ENCODE measurements at places on chromosomes 6 and 20.

DNA sequence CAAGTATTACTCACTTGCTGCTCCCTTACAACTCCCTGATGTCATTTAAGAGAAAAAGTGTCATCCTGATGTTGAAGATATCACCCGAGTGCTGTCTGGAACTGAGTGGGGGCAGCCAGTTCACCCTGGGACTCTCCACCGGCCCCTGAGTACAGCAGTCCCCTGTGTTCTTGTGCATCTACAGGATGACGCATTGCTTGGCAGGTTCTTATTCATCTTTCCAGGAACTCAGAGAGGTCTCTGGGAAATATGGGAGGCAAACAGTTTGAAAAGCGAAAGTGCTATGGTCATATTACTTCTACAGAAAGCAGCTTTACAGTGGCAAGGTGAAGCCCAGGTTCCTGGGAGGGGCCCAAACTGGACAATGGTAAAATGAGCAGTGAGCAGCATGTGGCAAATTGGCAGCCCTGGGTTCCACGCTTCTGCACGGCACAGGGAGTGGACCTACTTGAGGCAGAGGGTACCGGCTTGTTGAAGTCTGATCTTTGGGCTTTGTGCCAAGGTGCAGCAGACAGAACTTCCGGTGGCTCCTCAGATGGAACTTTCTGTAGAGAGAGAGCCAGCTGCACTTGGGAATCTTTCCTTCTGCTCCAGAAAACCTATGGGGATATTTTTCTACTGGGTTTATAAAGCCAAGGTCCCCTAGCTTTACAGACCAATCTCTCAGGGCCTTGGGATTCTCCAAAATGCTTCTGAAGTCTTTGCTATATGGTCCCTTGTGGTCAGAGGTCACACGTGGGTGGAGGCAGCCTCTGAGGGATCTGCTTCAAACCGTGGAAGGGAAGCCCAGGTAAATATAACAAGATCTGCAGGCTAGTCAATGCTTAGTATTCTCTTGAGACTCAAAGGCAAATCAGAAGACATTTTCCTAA, 128.3 kb downstream of the MAP3K7 start:
- H3K27me3 ChIP-seq = no peaks in the 10 kb centered on the region
- H3K27ac ChIP-seq = peak overlapping the region; percentile 83
- peak; percentile 34 for DNase-seq
- H3K36me3 ChIP-seq = no peaks in the 10 kb centered on the region
- peak overlapping the region; percentile 70 for H3K4me3 ChIP-seq

DNA sequence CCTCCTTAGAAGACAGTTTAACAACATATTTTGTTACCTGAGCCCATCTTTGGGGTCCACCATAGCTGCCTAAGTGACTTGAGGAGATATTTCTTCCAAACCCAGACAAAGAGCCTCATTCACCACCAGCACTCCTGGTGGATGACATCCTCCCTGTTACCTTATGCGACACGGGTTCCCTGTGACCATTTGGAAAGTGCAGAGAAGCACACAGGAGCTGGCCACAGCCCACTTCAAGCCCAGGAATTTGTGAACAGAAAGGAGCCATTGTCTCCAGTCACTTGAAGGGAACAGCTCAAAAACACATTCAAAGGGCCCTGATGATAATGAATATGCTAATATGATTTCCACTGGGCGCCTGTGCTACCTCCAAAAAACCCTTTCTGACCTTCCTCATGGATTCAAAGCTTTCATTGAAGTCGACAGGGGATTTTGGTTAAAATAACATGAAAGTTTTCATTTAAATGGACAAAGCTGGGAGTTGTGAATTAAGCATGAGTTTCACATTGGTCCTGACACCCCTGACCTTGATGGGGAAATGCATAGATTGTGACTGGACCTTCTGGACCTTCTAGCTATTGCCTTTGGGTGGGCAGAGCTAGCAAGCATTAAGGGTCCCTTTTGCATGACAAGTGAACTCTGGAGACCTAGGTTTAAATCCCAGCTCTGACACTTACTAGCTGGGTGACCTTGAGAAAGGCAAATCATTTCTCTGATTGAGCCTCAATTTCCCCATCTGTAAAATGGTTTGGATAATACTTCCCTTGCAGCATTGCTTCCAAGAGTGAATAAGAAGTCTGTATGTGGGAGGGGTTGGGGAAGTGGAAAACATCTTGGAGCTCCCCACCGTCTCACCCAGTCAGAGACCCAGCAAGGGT, 83.3 kb upstream of the SIRPA start:
- no peak overlapping the region for H3K27ac ChIP-seq
- H3K4me3 ChIP-seq = no peak overlapping the region
- H3K27me3 ChIP-seq = peaks cover 86% of the 10 kb centered on the region
- H3K36me3 ChIP-seq = no peaks in the 10 kb centered on the region

- no peak overlapping the region for H3K4me3 ChIP-seq
- no peaks in the 10 kb centered on the region for H3K36me3 ChIP-seq
- no peaks in the 10 kb centered on the region for H3K27me3 ChIP-seq
- no peak for DNase-seq
These were observed 70.8 kb upstream of the AKIRIN2 start for GRCh38 chr6:87772597-87773530.

- no peak for DNase-seq
- H3K36me3 ChIP-seq = peaks cover 7% of the 10 kb centered on the region
- H3K4me3 ChIP-seq = peak overlapping the region; percentile 83
These were observed 627 bp upstream of the EIF6 start for GRCh38 chr20:35284992-35285805.

DNA sequence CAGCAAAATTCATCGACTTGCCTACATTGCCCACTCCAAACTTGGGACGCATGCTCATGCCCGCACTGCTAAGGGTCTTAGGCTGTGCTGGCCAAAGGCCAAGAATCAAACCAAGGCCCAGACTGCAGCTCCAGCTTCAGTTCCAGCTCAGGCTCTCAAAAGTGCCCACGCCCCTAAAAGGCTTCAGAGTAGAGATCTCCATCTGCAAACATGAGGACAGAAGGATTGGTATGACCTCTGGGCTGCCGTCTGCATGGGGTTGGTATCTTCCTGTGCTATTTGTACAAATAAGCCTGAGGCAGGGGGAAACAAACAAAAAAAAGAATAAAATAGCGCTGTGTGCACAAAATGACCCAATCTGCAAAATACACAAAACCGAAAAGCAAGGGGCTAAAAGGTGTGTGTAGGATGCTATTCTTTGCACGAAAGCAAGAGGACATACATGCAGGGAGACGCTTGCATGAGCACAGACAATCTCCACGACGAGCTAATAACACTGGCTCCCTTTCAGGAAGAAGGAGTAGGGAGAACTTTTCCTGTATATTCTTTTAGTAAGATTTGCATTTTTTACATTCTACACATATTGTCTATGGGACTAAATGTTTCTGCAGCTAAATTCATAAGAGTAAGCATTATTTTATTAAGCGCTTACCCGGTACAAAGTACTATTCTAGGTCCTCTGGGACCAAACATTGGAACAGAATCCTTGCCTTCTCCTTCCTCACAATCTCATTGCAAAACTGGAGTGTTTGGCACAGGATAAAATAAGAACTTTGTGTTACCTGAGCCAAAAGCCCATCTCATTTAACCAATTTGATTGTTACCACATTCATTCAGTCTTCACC, 33.1 kb downstream of the ATP9A start:
- H3K4me1 ChIP-seq = peaks cover 15% of the 10 kb centered on the region
- no peak overlapping the region for H3K27ac ChIP-seq
- no peaks in the 10 kb centered on the region for H3K27me3 ChIP-seq
- H3K4me3 ChIP-seq = no peak overlapping the region
- no peaks in the 10 kb centered on the region for H3K36me3 ChIP-seq

GRCh38 chr6:130411481-130411880, 45.7 kb downstream of the TMEM200A start:
- H3K27ac ChIP-seq = no peak overlapping the region
- H3K36me3 ChIP-seq = no peaks in the 10 kb centered on the region
- H3K4me1 ChIP-seq = no peaks in the 10 kb centered on the region
- H3K4me3 ChIP-seq = no peak overlapping the region
- DNase-seq = no peak
- H3K27me3 ChIP-seq = no peaks in the 10 kb centered on the region

DNA sequence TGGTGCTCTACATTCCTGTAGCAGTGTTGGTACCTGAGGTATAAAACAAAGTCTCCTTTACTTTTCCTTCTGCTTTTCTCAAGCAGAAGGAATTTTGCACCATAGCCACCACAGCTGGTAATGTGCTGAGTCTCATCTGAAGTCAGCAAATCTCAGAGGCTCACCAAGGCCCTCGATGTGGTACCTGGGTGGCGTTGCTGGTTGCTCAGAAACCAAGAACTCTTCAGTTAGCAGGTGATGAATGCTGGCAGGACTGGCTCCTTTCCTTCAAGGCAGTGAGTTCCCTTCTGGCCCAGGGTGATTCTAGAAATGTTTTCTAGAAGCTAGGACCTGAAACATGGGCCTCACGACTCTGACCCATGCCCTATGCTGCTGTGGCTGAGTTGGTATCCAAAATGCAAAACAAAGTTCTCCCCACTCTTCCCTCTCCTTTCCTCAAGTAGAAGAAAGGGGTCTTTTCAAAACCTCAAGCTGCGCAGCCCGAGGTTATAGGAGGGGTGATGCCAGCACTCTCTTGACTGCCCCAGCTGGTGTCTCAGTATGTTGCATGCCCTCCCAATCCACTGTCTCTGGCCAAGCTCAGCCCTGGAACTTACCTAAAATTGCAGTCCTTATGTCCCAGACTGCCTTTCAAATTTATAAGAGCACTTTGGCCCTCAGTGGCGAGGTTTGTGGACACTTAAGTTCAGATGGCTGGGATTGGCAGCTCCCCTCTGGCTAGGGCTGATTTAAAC, 592.3 kb downstream of the FRK start:
- H3K4me3 ChIP-seq = no peak overlapping the region
- H3K27ac ChIP-seq = no peak overlapping the region
- H3K27me3 ChIP-seq = no peaks in the 10 kb centered on the region
- H3K36me3 ChIP-seq = no peaks in the 10 kb centered on the region
- no peaks in the 10 kb centered on the region for H3K4me1 ChIP-seq

GRCh38 chr6:124283486-124283885, 479.8 kb downstream of the NKAIN2 start:
- no peaks in the 10 kb centered on the region for H3K27me3 ChIP-seq
- H3K4me1 ChIP-seq = no peaks in the 10 kb centered on the region
- no peak overlapping the region for H3K27ac ChIP-seq

GRCh38 chr6:142753196-142753595, 191.8 kb downstream of the HIVEP2 start:
- H3K27ac ChIP-seq = no peak overlapping the region
- H3K36me3 ChIP-seq = peaks cover 33% of the 10 kb centered on the region
- no peaks in the 10 kb centered on the region for H3K27me3 ChIP-seq
- H3K4me1 ChIP-seq = peaks cover 23% of the 10 kb centered on the region

DNA sequence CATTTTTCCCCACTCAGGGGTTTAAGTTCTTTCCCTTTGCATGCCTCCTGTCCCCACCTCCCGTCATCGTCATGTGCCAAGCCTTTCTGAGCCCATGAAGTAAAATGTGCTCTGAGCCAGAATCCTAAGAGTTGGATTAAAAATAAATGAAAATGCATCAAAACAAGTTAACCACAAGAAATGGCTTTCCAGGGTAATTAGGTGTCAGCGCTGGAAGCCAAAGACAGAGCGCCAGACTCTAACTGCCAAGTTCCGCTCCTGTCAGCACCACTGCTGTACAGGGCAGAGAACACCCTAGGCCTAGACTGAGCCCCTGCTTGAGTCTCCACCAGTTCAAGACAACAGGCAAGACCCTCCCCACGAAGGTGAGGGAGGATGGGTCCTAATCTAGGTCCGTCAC, 5.5 kb upstream of the C20orf202 start:
- H3K36me3 ChIP-seq = peaks cover 2% of the 10 kb centered on the region
- no peaks in the 10 kb centered on the region for H3K4me1 ChIP-seq
- no peak overlapping the region for H3K27ac ChIP-seq

- H3K27me3 ChIP-seq = no peaks in the 10 kb centered on the region
- peaks cover 38% of the 10 kb centered on the region for H3K36me3 ChIP-seq
- peaks cover 5% of the 10 kb centered on the region for H3K4me1 ChIP-seq
- peak; percentile 24 for DNase-seq
These were observed 20.7 kb downstream of the GTPBP2 start for GRCh38 chr6:43608310-43608763.

- no peak overlapping the region for H3K4me3 ChIP-seq
- H3K27me3 ChIP-seq = peaks cover 19% of the 10 kb centered on the region
- no peak for DNase-seq
- H3K36me3 ChIP-seq = peaks cover 7% of the 10 kb centered on the region
- peaks cover 4% of the 10 kb centered on the region for H3K4me1 ChIP-seq
- no peak overlapping the region for H3K27ac ChIP-seq
These were observed 7.2 kb upstream of the SLC35D3 start for GRCh38 chr6:136914947-136915346.

DNA sequence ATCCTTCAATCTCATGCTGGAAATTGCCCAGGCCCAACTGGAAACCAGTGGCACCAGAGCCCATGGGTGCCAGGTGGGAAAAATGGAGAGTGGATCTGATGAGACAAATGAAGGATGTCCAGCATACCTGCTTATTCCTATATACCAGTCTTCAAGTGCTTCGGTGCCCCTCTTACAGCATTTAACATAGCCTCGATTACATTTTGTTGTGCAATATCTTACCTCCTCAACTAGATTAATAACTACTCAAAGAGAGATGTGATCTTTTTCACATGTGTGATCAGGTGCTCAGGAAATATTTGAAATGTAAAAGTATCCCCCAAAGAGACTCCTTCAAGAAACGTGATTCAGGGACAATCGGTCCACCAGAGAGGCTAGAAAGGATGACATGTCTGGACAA, 4.8 kb upstream of the ANKRD66 start:
- no peak for DNase-seq
- no peaks in the 10 kb centered on the region for H3K36me3 ChIP-seq
- no peak overlapping the region for H3K27ac ChIP-seq
- no peak overlapping the region for H3K4me3 ChIP-seq
- no peaks in the 10 kb centered on the region for H3K4me1 ChIP-seq

GRCh38 chr6:168420706-168421105, 20.3 kb upstream of the SMOC2 start:
- no peaks in the 10 kb centered on the region for H3K36me3 ChIP-seq
- no peaks in the 10 kb centered on the region for H3K27me3 ChIP-seq
- DNase-seq = no peak
- H3K4me3 ChIP-seq = no peak overlapping the region
- no peak overlapping the region for H3K27ac ChIP-seq

DNA sequence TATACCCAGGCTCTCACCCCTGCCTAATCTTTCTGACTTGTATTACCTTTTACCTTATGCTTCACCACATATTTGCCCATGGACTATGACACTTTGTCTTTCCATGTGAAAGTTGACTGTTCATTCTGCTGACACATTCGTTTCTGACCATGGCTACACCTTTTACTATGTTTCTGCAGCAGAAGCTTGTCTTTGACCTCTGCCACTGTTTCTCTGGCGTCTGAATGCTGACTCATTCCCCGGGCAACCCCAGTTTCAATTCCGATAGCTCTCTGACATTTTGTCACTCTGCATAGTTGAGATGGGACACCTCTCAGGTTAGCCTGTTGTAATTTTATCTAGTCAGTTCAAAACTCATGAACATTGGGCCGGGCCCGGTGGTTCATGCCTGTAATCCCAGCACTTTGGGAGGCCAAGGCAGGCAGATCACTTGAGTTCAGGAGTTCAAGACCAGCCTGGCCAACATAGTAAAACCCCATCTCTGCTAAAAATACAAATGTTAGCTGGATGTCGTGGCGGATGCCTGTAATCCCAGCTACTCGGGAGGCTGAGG, 50.7 kb downstream of the SLC26A8 start:
- no peaks in the 10 kb centered on the region for H3K36me3 ChIP-seq
- no peak for DNase-seq
- H3K4me1 ChIP-seq = no peaks in the 10 kb centered on the region
- H3K27ac ChIP-seq = no peak overlapping the region
